ENCODE measurements at places on chromosomes 2 and 18. TPM values are rescaled to one million over a fixed set of nuclear protein-coding genes. Genes with fewer than 3 reads are reported as not detected.

GRCh38 chr2:150076281-150076680, 411.2 kb downstream of the RND3 start:
- no peak for DNase-seq
- no peak overlapping the region for H3K27ac ChIP-seq
- H3K36me3 ChIP-seq = no peaks in the 10 kb centered on the region
- no peaks in the 10 kb centered on the region for H3K27me3 ChIP-seq

GRCh38 chr18:77650799-77651385, 401.2 kb downstream of the GALR1 start:
- no peak overlapping the region for H3K27ac ChIP-seq
- H3K36me3 ChIP-seq = no peaks in the 10 kb centered on the region
- peak; percentile 51 for DNase-seq
- H3K4me3 ChIP-seq = no peak overlapping the region

GRCh38 chr2:162114271-162114670, 37.8 kb downstream of the GCG start:
- no peak overlapping the region for H3K4me3 ChIP-seq
- DNase-seq = no peak
- peaks cover 61% of the 10 kb centered on the region for H3K4me1 ChIP-seq

DNA sequence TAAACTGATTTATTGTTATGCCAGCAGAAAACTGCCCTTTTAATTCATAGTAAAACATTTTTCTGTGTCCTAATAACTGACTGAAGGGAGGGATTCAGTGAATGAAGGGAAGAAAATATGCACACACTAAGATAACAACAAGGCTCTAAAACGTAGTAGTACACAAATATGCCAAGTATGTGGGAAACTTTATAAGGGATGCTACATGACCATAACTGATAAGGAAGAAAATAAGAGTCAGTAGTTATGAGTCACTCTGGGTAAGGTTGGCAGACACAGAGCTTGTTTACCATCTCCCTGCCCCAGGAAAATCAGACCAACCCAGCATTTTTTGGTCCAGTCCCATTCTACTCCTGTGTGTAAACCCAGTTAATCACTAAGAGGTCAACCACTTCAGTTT, 124.2 kb downstream of the RPRM start:
- no peak overlapping the region for H3K27ac ChIP-seq
- H3K27me3 ChIP-seq = no peaks in the 10 kb centered on the region
- H3K4me3 ChIP-seq = no peak overlapping the region
- DNase-seq = no peak
- no peaks in the 10 kb centered on the region for H3K36me3 ChIP-seq

- no peaks in the 10 kb centered on the region for H3K36me3 ChIP-seq
- DNase-seq = no peak
- no peak overlapping the region for H3K27ac ChIP-seq
- H3K4me3 ChIP-seq = no peak overlapping the region
- H3K27me3 ChIP-seq = no peaks in the 10 kb centered on the region
Measured at GRCh38 chr2:76567478-76567877, 856.8 kb upstream of the GCFC2 start.

DNA sequence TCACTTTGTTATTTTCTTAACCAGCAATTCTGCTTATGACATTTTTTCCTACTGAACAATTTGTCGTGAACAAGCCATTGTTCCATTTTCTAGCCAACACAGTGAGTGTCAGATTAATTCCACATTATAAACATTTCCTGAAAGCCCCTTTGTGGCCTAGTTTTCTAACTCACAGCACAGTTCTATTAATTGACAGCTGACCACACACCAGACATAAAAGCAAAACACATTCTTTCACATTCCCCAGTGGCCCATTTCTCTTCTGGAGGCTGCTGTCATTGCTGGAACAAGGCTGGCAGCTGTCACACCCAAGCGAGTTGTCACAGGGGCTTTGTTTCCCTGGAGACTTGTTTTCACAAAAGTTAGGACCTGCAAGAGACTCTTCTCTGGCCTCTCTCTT, 50.7 kb downstream of the RNF152 start:
- H3K4me1 ChIP-seq = no peaks in the 10 kb centered on the region
- DNase-seq = no peak
- H3K4me3 ChIP-seq = no peak overlapping the region
- H3K36me3 ChIP-seq = no peaks in the 10 kb centered on the region
- no peak overlapping the region for H3K27ac ChIP-seq

DNA sequence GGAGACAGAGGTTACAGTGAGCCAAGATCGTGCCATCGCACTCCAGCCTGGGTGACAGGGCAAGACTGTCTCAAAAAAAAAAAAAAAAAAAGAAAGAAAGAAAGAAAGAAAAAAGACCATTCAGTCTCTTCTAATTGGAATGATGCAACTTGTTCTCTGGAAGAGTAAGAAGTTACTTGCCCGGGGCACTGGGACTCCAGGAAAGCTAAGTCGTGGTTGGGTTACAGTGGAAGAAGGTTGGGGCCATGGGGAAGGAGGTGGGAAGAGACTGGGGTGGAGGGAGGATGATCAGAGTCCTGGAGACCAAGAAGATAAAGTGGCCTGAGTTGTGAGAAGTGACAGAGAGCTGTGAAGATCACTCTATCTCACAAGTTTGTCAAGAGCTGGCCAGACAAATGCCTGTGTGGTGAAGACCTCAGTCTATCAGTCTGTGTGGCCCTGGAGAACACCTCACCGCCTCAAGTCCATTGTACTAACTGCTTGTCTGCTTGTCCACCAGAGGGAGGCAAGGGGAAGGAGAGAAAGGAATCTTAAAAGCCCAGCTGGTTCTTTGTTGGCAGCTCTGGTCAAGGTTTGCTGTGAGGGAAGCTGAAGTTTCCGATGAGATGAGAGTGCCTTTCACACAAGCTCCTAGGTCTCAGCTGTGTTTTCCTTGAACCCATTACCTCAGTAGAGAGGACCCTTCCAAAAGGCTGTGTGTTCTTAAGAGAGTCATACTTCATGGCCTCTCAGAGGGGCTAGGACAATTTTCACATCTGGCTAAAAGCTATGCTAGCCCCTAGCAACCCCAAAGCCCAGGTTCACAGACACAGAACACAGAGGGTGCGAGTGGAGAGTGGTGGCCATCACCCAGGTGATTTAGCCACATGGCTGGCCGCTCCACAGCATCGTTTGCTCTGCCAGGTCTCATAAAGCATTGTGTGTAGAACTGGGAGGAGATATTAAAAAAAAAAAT, 72.0 kb upstream of the TMEM178A start:
- H3K27me3 ChIP-seq = no peaks in the 10 kb centered on the region
- peak; percentile 53 for DNase-seq
- H3K4me3 ChIP-seq = no peak overlapping the region
- H3K36me3 ChIP-seq = no peaks in the 10 kb centered on the region

- DNase-seq = no peak
- no peaks in the 10 kb centered on the region for H3K27me3 ChIP-seq
- H3K36me3 ChIP-seq = no peaks in the 10 kb centered on the region
- no peaks in the 10 kb centered on the region for H3K4me1 ChIP-seq
- no peak overlapping the region for H3K27ac ChIP-seq
Measured at GRCh38 chr2:214747992-214748391, 61.5 kb downstream of the BARD1 start.

The XIRP2 gene
- total RNA-seq = not detected

The POU3F3 gene
- not detected for total RNA-seq

DNA sequence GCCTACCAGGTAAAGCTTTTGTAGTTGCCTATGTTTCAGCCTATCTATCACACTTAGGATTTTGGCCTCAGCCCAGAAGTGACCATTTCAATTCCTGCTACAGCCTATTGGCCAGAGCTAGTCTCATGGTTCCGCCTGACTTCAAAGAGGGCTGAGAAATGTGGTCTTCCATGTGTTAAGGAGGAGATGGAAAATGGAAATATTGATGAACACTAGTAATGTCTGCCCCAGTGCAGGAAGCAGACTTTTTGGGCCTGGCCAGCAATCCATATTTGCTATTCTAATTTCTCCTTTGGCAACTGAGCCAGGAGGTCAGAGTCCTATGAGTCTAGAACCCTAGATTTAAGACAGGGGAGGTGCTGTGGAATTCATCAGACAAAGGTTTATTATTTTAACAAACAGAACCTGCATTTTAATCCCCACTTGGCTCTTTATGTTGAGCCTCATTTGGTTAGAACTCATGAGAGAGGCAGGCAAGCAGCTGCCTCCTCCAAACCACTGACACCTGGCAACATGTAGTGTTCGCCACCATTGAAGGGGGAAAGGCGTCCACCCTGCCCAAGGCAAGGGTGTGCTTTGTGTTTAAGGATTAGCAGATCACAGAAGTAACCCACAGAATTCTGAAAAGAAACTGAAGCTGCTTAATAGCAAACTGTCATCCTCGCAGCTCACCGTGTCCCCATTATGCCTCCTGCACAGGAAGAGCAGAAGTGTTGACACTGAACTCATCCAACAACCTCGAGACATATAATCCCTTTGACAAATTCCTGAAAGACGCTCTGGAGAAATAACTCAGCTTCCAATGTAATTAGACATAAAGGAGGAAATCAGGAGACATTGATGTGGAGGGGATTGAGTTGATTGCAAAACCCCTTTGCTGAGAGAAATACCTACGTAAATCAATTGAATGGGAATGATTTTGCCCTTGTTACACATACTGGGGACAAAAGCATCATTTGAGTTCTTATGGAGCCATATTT, 47.7 kb upstream of the SCG2 start:
- no peaks in the 10 kb centered on the region for H3K36me3 ChIP-seq
- DNase-seq = no peak
- H3K4me1 ChIP-seq = no peaks in the 10 kb centered on the region
- H3K27ac ChIP-seq = no peak overlapping the region
- no peaks in the 10 kb centered on the region for H3K27me3 ChIP-seq

The CTAGE1 gene
- not detected for total RNA-seq

DNA sequence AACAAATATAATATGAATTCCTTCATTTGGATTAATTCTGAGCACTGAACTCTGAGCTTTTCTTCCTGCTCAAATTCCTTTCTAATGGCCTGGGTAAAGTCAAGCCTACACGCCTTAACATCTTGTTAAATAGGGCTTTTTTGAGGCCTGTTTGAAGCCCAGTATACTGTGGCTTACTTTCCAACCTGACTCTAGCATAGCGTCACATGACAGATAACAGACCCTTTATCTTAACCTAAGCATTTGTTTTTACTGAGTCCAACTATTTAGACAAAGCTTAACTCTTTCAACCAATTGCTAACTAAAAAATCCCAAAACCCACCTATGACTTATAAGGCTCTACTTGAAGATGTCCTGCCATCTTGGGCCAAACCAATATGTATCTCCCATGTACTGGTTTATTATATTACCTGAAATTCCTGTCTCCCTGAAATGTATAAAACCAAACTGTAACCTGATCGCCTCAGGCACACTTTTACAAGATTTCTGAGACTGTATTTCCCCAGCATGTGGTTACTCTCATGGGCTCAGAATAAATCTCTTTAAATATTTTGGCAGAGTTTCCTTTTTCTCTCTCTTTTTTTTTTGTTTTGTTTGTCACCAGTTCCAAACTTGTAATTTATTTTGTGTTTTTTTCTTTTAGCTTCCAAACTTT, 271.1 kb upstream of the VWC2L start:
- no peak for DNase-seq
- peak overlapping the region; percentile 85 for H3K27ac ChIP-seq
- H3K36me3 ChIP-seq = no peaks in the 10 kb centered on the region
- H3K4me1 ChIP-seq = peaks cover 17% of the 10 kb centered on the region
- no peaks in the 10 kb centered on the region for H3K27me3 ChIP-seq

DNA sequence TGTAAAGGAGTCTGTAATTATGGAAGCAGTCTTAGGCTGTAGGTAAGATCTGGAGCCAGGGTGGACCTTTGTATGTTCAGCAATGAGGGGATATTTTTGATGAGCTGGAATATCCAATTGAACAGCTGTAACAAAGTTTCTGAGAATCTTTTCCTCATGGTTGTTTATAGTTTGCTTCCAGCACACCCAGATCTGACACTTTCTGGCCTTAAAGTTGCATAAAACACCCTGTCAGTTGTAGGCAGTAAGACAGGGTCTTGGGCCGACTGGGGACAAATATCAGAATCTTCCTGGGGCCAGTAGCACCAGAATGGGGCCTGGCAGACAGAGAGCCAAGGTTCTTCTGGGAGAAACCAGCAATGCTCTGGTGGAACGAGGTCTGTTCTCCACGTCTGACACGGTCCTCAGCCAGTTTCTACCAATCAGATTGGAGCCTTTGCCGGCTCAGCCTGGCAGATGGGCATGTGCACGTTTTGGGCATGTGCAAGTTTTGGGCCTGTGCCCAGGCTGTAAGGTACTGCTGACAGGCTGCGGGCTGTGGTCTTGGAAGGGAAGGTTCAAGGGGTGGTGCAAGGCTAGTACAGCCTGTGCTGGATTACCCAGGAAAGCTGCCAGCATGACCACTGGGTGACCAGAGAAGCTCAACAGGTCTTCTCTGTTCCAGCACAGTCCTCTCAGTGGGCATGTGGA, 89.8 kb downstream of the PRKCE start:
- no peak overlapping the region for H3K27ac ChIP-seq
- no peaks in the 10 kb centered on the region for H3K4me1 ChIP-seq
- H3K4me3 ChIP-seq = no peak overlapping the region

DNA sequence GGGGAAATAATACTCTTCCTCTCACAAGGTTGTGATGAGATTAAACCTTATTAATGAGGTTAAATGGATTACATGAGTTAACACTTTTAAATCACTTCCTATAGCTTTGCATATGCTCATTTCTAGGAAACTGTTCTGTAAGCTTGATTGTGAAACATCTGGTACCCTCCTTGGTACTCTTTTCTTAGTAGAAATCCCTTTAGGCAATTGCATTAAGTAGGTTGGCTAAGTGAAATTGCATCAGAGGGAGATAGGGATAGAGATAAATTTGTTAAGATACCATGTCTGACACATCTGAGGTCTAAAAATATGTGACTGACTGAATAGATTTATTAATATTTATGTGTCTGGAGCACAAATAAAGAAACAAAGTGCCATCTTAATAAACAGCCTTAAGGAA, 275.9 kb upstream of the MAP2 start:
- no peak for DNase-seq
- H3K4me3 ChIP-seq = no peak overlapping the region
- no peaks in the 10 kb centered on the region for H3K4me1 ChIP-seq

DNA sequence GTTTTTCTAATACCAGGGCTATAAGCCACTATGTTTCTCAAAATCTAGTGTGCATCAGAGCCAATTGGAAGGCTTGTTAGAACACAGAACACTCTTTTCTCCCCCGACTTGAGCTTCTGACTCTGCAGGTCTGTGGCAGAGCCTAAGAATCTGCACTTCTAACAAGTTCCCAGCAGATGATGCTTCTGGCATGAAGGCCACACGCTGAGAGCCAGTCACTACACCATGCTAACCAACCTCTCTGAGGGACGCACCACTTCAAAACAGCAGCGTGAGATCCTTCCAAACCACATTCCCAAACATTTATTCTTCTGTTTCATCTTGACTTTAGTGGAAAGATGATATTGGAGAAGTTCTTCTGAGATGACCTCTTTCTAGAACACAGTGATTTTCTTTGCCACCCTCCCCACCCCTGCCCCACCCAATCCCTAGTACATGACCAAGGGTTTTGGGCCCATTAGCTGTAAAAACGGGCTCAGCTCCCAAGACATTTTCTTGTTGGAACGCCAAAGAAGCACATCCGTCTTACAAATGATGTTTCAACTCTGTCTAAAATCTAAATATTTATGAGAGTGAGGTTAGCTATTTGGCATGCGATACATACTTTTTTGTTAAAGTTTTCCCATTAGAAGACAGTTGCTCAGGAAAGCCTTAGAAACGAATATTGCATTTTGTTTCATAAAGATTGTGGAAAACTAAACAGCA, 391.9 kb downstream of the TMEM182 start:
- no peaks in the 10 kb centered on the region for H3K27me3 ChIP-seq
- H3K27ac ChIP-seq = no peak overlapping the region
- H3K36me3 ChIP-seq = no peaks in the 10 kb centered on the region
- no peaks in the 10 kb centered on the region for H3K4me1 ChIP-seq

GRCh38 chr2:208358758-208359631, 47.6 kb upstream of the PTH2R start:
- H3K27ac ChIP-seq = no peak overlapping the region
- no peaks in the 10 kb centered on the region for H3K4me1 ChIP-seq
- H3K27me3 ChIP-seq = no peaks in the 10 kb centered on the region
- no peak for DNase-seq
- no peak overlapping the region for H3K4me3 ChIP-seq

The LIMS4 gene
- 2.4 TPM for total RNA-seq

The NOSTRIN gene
- total RNA-seq = 9.6 TPM

All from Caco-2 (cell line).